ENCODE measurements at places on chromosomes 12 and 14.

GRCh38 chr12:38431921-38432320, 115.3 kb downstream of the ALG10B start:
- DNase-seq = no peak

DNA sequence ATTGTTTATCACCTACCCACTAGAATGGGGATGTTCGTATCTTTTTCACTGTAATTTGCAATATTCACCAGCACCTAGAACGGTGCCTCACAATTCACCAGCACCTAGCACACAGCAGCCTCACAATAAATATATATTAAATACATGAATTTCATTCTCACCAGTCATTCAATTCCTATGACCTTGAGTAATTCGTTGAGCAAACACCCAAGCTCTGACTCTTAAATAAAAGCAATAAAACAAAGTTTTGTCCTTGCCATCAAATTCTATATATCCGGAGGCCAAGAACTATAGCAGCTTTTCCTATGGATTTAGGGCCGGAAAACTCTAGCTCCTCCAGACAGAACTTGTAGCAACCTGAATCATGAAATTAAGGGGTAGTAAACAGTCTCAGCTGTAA, 981 bp downstream of the VTI1B start:
- no peak for DNase-seq

DNA sequence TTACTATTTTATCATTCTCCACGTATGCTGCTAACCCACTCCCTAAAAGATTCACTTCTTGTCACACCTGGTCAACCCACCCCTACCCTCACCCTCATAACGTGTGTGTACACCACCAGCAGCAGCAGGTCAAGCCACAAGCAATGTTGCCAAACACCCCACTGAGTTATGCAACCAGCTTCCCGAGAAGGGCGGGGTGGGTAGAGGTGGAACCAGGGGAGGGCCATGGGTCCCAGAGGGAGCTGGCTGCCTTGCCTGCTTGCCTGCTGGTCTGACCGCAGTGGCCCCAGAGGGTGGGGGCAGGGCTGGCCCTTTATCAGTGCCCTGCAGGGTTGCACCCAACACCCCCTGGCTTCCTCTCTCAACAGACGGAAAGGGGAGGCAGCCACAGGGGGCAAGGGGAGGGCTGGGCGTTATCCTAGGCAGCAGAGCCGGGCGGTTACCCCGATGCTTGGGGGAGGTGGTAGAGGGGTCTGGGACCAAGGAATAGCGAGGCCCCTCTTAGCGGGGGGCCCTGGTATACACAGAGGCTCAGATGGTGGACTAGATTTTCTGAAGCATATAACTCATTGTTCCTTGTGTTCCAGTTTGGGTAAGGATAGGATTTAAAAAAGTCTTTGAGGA, 3.5 kb upstream of the NFE2 start:
- peak; percentile 46 for DNase-seq

GRCh38 chr12:122474324-122474716, 26.4 kb downstream of the ZCCHC8 start:
- DNase-seq = no peak

- DNase-seq = no peak
Observed at GRCh38 chr14:99603471-99604277, at the start of gene CCDC85C. Gene CCDC85C, minus strand, starts transcription at chr14:99604207. Its CDS starts 248 bp downstream, at chr14:99603959.

DNA sequence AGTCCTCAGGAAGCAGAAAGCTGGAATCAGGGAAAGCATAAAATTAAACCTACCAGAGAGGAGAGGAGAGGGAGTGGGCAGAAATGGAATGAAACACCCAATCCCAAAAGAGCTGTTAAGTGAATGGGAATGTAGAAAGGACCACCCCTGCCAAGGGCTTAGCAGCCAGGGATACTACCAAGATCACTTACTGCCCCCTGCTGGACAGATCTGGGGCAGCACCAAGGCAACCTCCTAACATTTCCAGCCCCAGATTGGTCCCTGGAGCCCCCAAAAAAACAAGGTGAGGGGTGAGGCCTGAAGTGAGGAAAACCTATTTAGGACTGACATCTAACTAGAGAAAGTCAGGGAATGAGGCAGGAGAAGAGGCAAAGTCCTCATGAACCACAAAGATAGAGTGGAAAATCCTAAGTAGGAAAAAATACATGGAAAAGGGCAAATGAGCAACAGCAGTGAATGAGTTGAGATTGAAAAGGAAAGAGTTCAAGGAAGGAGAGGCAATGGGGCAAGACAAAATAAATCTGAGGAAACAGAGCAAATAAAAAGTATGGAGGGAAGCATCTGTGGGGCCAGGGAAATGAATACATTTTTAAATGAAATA, 11.2 kb upstream of the FKBP11 start:
- peak; percentile 78 for DNase-seq

DNA sequence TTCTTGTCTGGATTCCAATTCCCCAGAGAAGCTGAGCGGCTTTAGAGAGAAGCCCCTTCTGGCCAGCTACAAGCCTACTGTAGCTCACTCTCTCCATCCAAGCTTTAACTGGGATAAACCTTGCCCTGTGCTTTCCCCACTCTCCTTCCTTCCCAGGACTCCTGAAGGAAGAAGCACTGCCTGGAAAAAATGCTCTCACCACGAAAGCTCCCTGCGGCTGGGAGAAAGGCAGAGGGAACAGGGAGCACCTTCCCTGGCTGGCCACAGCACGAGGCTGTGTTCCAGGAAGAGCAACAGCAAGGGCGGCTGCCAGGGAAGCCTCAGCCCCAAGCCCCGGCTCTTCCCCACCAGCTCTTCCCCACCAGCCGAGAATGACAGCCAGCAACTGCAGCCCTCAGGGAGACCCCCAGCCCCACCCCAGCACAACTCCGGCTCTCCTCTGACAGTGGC, 40.8 kb upstream of the PNMA1 start:
- peak; percentile 63 for DNase-seq

GRCh38 chr12:53344824-53345485, 8.8 kb upstream of the SP7 start:
- DNase-seq = peak; percentile 94

DNA sequence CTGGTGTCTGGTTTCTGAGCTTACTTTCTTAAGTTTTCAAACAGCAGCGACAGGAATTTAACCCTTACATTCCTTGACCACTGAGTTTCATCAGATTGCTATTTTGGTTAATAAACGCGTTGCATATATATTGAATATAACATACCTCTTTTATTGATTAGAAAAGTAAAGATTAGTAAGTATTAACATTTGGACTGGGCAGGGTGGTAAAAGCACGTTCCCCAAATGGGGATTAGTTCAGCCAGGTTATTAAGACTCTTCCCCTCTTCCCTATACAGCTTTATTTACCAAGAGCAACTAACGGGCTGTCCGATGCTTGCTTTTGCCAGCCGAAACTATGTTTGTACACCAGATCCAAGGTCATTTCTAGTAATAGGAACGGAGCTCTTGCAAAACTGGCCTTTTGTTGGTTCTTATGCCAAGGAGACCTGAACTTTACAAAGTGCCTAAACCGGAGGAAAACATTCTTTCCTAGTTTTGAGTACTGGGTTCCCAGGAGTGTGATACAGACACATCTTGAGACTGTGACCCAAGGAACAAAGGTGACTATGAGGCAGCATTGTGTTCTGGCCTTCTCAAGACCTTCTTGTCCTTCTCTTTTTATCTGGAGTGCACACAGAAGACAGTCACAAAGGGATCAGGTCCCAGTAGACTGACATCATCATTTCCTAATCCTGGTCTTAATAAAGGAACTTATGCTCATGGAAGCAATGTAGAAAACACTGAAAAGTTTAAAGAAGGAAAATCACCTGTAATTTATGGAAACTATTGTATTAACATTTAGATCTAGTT, 2.6 kb downstream of the GLRX5 start:
- no peak for DNase-seq

- no peak for DNase-seq
Observed at GRCh38 chr12:124328116-124328515, 33.2 kb downstream of the RFLNA start.
